ENCODE measurements at places on chromosomes 13 and 19.

DNA sequence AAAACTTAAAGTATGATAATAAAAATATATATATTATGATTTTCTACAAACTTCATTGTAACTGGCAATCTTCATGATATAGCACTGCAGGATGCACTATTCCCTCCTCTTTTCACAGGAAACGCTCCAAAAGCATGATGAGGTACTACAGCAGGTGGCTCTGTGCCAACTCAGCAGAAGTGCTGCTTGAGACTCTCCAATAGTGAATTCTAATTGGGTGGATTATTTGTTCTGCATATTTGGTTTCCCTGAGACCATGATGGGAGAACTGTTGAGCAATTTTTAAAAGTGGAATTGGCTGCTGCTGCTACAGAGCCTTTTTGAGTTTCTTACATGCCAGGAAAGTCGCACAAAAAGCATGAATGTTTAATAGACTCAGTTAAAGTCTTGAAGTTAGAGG lies 1782.4 kb upstream of the PCDH20 start:
- no peak for DNase-seq

DNA sequence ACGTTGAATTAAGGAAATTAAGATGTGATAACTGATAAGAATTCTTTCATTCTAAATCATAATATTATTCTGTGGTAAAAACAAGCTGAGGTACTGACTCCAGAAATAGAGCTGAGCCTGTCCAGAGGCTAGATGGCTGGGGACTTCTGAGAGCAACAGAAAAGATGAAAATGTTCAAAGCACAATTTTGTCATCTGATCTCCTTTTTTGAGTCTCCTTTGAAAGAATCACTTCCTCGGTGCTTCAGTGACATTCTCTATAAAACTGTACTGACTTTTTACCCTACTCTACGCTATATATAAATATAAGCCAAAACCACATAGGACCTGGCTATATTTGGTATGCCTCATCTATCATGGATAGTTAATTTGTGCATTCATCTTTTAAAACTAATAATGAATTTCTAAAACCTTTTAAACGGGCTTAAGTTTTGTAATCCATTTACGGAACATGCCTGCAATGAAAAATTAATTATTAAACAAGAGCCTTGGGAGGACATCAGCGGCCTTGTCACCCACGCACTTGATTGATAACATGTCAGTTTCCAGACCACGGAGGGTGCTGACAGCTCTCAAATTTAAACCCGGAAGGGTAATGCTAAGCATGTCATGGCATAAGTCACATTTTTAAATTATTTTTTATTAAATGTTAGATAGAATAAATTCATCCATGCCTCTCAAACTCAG lies 235.5 kb downstream of the PCDH9 start:
- no peak for DNase-seq

GRCh38 chr13:66821551-66821950 lies 408.6 kb downstream of the PCDH9 start:
- no peak for DNase-seq

DNA sequence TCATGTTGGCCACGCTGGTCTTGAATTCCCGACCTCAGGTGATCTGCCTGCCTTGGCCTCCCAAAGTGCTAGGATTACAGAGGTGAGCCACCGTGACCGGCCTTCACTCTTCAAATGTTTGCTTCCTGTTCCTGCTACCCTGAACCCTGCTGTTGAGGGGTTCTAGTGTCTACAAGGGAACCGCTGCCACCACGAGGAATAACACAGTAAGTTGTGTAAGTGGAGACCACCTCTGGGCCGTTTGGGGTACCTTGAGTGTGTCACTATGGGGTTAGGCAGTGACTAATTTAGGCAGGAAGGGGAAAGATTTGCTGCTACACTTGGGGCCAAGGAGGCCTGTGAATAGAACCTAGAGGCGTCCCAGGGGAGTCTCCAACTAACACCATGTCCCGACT lies 2.2 kb upstream of the MYADM start:
- DNase-seq: no peak

DNA sequence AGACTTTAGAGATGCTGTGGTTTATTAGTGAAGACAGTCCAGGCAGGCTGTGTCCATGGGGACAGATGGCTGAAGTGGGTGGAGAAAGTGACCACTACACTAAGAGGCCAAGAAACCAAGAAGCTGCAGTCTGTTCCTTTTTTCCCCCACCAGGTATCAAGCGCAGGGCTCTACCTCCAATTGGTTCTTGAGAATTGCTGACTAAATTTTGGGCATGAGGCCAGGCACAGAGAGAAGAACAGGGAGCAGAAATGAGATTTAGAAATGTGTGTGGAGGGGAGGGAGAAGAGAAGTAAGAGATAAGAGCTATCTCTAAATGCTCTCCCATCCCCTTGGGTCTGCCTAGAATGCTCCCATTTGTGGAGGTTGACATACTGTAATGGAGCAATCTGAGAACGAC lies 12.3 kb upstream of the CYSLTR2 start:
- no peak for DNase-seq

- DNase-seq: no peak
Observed at GRCh38 chr19:45646345-45646698, 7.1 kb upstream of the EML2 start.

GRCh38 chr19:12997967-12998940 lies 3.0 kb downstream of the NFIX start:
- no peak for DNase-seq

DNA sequence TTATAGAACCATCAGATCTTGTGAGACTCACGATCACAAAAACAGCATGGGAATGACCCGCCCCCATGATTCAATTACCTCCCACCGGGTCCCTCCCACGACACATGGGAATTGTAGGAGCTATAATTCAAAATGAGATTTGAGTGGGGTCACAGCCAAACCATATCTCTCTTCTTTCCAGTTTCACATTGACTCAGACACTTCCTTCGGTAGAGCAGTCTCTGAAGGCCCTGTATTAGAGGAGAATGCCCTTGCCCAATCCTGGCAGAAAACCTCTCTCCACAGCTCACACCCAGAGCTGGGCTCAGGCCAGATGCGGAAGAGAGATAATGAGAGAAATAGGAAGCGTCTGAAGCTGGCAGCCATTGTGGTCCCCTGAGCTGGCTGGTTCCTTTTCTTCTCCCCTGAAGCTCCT lies 72.4 kb upstream of the CLDN10 start:
- no peak for DNase-seq

DNA sequence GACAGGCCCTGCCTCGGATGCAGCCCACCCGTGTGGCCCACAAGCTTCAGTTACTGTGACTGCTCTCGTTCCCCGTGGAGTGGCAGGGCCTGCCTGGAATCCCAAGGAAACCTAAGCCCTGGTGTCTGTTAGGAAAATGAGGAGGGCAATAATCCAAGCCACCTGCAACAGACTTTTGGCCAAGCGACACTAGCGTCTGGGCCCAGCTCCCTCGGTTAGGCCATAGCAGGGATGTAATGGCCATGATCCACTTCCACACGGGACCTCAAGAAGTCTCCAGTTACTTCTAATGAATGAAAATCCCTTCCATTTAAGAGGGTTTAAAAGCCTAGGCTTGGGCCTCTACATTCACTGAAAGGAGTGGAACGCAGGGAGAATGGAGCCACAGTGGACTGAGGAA lies 8.9 kb downstream of the ZC3H4 start:
- no peak for DNase-seq

- no peak for DNase-seq
Observed at GRCh38 chr13:26112843-26113242, 61.0 kb upstream of the SHISA2 start.

- no peak for DNase-seq
Observed at GRCh38 chr13:99465454-99465853, 35.8 kb upstream of the TM9SF2 start.

- no peak for DNase-seq
Observed at GRCh38 chr13:20353973-20354372, 121.9 kb upstream of the GJB6 start.

DNA sequence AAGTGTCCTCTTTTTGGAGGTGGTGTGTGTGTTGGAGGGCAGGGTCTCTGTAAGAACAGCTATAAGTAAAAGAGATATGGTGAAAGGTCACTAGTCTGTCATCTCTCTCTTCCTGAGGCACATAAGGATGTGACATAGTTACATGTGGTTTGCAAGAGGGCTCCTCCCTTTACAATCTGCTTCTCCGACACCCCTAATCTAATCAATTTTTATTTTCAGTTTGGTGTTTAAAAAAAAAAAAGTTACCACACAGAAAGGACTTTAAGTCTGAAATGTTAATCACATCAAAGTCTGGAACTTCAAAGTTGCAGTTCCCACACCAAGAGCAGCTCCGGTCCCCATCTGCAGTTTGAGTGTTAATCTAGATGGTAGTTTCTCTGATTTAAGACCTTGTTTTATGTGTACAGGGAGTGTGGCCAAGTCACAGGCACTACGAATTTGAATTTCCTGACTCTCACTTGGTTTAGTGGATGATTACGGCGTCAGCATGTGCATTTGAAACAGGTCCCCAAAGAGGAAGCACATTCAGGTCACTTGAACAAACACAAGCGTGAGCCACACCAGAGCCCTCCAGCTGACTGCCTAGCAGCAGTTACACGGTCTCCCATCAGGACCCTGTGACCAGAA lies 53.1 kb downstream of the FOXO1 start:
- DNase-seq: peak; percentile 73

DNA sequence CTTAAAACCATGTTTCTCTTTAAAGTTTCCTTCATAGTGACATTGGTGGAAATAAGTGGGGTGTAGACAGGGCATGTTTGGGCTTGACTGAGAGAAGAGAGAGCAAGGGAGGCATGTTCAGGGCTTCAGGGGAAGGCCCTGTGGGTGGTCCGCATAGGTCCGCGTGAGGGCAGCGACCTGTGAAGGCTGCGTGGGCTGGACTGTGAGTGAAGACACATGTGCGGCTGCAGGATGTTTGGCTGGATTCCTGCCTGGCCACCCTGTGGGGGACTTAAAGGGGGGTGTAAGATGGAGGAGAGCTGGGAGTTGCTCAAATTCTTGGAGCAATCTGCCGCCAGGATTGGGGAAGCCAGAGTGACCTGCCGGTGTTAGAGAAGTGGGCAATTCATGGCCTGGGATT lies 23.8 kb upstream of the KLF12 start:
- no peak for DNase-seq

DNA sequence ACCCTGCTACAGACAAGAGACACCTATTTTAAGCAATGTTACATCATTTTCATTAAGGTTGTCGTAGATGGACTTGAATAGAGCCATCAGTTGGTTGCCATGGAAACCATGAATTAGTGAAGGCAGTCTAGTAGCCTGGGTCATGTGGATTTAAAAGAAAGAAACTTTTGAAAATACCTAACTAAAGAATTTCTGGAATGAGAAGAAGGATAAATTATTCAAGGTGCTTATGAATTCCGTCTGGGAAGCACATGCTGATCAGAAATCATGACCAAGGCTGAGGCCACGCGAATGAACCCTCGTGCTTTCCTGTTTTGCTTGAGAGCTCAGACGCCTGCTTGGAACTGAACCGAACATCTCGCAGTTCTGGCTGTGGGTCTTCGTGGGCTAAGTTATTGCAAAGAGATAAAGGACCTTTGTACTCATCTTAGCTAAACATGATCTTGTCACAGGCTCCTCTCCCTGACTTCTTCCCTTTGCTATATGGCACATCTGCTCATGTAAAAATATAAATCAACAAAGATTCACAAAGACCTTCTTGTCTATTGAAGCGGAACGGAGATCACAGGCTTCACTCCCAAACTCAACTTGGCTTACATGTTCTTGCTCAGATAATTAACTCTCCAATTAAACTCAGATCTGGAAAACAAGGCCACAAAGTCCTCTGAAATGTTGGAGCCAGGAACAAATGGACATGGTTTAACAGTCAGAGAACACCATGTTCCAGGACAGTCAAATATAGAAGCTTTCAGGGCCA lies 140.2 kb downstream of the NUFIP1 start:
- no peak for DNase-seq

- DNase-seq: no peak
Observed at GRCh38 chr13:65892859-65893258, 1337.3 kb downstream of the PCDH9 start.

- no peak for DNase-seq
Observed at GRCh38 chr19:23409392-23410048, 14.2 kb upstream of the ZNF91 start.

DNA sequence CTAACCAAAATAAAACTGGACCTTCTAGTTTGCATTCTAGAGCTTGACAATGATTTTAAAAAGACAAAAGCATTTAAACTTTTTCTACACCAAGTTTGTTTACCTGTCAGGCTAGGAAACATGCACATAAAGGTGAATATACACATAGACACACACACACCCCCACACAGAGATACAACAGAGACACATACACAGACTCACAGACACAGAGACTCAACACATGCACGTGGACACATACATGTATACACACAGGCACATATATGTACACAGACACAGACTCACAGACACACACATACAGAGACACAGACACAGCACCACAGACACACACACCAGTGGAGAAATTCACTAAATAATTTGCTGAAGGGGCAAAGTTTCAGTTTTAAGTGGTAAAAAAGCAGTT lies 155.7 kb downstream of the GPC5 start:
- DNase-seq: no peak

DNA sequence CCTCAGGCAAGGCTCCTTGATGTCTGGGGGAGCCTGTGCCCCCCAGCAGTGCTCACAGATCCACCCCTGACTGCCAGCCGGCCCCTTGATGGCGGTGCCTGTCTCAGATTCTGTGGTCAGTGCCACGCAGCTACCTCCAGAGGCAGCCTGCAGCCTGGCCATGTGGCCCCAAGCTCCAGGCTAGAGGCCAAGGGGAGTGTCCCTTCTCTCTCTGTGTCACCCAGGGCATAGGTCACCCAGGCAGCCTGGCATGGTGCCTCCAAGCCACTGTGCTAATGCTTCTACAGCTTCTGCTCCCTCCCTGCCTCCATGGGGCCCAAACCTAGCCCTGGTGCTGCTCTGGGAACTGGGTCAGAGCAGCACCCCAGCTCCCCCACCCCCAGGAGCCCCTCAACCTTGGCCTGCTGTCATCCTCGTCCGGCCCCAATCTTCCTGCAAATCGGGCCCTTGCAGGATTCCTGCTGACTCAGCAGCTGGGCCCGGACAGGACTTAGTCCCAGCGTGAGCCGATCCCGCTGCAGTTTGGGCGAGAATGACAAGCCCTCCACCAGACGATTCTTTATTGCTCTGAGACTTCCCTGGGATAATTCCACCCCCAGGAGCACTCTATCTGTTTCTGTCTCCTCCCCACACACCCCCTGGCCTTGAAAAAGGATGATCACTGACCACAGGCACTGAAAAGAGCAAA lies 2.8 kb upstream of the ARL11 start:
- DNase-seq: no peak

GRCh38 chr19:42487798-42488178 lies 40.5 kb downstream of the CEACAM1 start:
- DNase-seq: no peak

DNA sequence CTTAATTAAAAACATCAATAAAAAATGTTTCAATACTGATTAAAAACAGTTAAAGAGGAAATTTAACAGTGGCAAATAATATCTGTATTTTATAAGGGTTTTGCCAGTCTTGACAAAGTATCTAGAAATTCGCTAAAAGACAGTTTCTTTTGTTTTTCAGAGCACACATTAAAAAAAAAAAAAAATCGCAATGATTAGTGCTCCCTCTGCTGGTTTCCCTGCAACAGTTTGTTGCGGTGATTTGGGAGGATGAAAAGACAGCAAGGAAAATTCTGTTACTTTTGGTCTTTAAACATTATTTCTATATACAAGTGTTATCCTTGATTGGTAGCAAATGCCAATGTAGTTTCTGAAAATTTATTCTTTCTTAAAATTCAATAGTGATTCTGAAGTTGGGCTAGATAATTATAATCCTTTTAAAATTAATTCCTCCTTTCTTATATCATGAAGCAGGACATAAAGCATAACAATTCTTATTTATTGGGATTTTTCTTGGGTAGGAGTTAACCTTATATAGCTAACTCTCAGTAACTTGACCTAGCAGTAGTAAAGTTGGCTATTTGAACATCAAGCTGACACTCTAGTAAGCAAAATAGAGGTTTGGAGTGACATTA lies 23.1 kb upstream of the SPRY2 start:
- DNase-seq: no peak

Data from central memory CD8-positive, alpha-beta T cell (primary cell).